SHP77 treated with DMSO at 0.1 percent for 48 hours (cell line): ENCODE measurements at places on chromosomes 7 and 10.

DNA sequence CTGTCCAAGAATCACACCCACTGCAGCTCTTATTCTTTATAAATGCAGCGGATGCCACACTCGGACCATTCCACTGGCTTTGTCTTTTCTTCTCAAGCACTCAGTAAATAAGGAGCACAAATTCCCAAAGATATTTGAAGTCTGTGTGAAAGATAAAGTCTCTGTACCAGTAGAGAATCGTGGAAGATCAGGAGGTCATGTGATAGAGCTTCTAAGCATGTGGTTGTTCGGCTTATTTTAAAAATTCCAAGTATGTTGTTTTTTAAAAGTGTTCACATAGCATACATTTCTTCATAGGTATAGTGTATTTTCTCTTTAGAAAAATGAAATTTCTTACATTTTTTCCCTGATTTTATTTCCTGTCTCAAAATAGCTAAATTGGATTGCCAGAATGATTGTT is 75.8 kb downstream of the NOC3L start:
- DNase-seq = no peak

- no peak for DNase-seq
These were observed 253.0 kb upstream of the GRB10 start for GRCh38 chr7:51035716-51036115.

GRCh38 chr10:129716211-129716681 is 247.8 kb downstream of the EBF3 start:
- no peak for DNase-seq

- DNase-seq = peak; percentile 55
These were observed 107.7 kb downstream of the CACNA2D1 start for GRCh38 chr7:82335927-82336326.

DNA sequence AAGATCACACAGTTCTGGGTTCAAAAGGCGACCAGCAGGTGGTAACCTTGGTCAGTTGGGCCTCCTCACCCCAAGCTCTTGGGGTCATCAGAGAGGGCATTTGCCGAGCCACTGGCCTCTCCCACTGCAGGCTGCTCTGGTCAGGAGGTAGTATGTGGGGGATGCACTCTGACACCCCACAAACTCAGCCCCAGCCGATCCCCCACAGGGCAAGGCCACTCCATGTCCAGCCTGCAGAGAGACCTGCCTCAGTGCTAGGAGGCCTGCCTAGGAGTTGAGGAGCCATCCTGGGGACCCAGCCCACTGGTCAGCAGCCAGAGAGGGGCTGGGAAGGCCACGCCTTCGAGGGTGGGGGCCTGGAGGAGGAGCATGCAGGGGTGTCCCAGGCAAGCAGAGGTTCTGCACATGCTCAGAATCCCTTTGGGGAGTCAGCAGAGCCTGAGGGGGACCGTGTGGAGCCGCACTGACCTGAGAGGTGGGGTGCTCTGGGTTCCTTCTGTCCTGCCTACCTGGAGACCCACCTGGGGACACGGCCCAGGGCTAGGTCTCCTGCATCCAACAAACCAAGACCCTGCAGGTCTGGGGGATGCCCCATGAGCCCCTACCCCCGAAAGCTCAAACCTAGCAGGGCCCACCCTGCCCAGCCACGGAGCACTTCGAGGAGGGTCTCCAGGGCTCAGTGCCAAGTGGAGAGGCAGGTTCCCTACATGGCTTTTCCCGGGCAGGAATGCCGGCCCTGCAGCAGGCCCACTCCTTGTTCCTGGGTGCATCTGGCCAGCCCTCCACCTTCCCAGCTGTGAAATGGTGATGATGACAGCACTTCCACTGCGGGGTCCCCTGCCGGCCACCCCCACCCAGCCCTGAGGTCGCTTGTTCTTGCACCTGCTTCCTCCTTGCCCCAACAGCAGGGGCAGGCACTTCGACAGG is 58.5 kb downstream of the RASGEF1A start:
- DNase-seq = no peak

- DNase-seq = no peak
These were observed 87.4 kb downstream of the RAMP3 start for GRCh38 chr7:45244981-45245380.

- DNase-seq = no peak
These were observed 662.5 kb downstream of the TYW1 start for GRCh38 chr7:67659091-67659490.

DNA sequence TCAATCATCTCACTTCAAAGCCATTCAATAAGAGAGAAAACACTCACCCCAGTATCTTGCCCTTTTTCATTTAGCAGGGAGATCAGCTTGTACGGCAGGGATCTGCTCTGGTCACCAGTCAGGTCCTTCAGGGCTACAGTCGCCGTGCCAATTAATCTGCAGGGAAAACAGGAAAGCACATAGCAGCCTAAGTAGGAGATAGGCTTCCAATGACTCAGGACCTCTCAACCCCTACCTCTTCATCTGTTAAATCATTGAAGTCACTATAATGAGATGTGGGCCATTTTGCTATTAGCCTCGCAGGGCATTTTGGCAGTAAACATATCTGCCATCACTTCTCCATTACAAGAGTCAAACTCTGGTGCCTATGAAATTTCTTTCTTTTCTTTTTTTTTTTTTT is 50.8 kb downstream of the MYOF start:
- no peak for DNase-seq

DNA sequence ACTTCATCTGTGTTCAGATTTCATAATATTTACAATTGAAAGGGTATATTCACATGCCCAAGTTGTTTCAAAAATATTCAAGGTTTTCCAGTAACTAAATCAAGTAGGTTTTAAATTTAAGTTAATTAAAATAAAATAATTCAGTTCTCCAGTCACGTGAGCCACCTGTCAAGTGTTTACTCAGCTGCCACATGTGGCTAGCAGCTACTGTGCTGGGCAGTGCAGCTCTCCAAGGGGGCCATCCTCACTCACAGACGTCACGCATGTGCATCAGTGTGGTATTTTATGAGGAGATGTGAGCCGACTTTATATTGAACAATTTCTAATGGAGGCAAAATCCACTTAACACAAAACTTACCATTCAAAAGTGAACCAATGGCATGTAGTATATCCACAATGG is 69.7 kb upstream of the CAMK2B start:
- DNase-seq = peak; percentile 91

DNA sequence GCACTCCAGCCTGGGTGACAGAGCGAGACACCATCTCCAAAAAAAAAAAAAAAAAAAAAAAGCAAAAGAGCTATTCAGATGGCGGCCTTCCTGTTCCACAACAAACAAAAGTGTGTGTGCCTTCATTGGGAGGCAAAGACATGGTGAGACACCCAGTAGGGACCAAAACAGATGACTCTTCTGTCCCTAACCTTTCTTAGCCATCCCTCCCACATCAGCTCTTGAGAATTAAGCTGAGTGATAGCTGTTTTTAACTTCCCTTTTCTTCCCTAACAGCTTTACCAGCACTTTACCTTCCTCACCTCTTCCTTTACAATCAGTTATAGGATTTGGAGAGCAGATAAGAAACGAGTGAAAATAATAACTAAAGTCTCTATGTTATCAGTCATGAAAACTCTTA is 48.2 kb downstream of the ARMH3 start:
- DNase-seq = no peak

- DNase-seq = no peak
These were observed 243.9 kb upstream of the POT1 start for GRCh38 chr7:125173571-125173970.

DNA sequence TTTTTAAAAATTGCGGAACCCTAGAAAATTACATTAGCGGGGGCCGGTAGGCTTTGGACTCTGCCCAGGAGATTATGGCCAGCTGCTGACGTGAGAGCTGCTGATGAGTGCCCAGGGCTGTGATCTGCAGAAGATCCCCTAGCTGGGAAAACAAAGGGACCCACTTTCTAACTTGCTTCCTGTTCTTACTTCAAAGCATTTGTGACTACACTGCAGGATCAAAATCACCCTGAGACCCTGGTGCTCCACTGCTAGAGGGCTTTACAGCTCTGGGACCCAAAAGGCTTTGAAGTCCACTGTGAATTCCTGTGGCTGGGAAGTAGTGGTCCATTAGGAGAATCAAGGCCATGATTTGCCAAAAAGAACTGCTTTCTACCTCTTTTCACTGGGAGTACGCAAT is 499.4 kb upstream of the AKR1E2 start:
- no peak for DNase-seq

GRCh38 chr10:451856-452255 is 237.6 kb downstream of the DIP2C start:
- DNase-seq = no peak

DNA sequence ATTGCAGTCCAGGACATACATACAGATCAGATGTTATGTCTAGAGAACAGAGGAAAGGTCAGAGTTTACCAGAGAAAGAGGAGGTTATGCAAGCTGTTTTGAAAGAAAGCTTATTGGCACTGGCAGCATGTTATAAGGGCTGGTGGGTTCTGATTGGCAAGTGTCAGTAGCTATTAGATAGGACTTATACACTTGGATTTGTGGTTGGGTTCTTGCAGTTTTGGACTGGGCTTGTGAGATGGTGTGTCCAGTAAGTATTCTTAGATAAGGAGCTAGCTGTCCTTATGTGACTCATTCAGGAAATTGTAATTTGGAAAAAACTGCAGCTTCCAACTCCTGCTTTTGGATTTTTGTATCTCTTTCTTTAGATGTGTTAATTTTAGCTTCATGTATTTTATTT is 130.7 kb upstream of the NAMPT start:
- DNase-seq = no peak

GRCh38 chr7:51764976-51765375 is 448.4 kb upstream of the COBL start:
- DNase-seq = no peak

DNA sequence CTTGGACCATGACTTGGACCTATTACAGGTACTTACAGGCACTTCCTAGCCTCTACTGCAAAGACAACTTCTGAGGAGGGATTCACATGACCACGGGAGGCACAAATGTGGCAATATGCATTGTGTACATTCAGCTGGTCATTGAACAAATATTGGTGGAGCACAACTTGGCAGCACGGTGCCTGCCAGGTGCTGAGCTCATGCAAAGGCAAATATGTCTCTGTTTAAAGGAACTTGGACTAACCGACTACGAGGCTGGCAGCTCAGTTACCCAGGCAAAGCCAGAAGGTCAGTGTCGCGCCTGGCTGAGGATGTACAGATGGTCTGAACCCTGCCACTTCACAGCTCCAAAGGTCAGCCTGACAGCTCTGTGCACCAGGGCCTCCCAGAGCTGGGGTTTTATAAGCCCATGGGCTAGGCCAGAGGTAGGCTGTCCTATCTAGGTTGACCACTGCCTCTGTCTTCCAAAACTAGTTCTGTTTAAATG is 6.1 kb downstream of the DENND11 start:
- DNase-seq = peak; percentile 87

- no peak for DNase-seq
These were observed 18.7 kb upstream of the ARID5B start for GRCh38 chr10:61882621-61883370.

GRCh38 chr7:44078521-44078920 is 3.8 kb downstream of the POLM start:
- DNase-seq = no peak

DNA sequence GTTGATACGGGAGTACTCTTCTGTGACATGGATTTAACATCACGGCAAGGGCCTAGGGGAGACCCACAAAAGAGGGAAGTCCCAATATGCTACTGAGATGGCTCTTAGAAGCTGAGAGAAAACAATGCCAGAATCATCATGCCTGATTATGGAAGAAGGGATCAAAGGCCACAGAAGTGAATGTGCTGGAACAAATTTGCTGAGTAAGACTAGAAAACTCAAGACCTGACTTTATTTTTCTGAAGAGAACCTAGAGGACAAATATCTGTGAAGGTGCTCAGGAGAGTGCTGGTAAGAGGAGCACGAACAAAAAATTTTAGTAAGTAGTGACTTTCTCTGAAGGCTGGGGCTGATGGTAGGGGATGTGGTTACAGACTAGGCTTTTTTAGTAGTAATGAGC is 277.0 kb downstream of the ZEB1 start:
- DNase-seq = no peak

DNA sequence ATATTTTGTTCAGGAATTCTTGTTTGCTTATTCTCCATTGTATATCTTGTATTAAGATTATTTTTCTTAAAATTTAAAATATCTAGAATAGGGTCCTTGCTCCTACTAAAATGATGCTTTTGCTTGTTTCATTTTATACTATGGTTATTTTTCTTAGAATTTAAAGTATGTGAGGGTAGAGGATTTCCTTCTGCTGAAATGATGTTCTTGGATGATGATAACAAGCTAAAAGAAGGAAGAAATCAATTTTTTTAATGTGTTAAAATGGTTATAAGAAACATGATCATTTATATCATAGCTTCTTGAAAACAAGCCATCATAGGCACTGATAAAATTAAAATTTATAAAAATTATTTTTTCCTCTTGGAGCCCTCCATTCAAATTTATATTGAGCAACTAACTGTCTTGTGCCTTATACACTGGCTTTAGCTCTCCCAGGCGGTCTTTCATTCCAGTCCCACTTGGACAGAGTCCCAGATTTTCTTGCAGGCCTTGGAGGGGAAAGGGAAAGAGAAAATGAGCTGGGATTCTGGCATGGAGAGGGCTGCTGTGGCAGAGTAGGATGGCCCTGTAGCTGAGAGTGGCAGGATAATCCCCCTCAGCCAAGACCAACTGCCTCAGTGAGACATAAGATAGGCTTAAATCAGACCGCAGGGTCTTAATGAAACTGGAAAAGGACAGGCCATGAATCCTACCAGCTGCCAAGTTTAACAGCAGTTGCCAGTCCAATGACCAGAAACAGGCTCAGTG is 60.2 kb downstream of the DNAJB9 start:
- no peak for DNase-seq

GRCh38 chr10:76509446-76509845 is 1078.0 kb downstream of the LRMDA start:
- DNase-seq = no peak

- DNase-seq = no peak
These were observed 21.9 kb downstream of the CHCHD3 start for GRCh38 chr7:133060004-133060403.

DNA sequence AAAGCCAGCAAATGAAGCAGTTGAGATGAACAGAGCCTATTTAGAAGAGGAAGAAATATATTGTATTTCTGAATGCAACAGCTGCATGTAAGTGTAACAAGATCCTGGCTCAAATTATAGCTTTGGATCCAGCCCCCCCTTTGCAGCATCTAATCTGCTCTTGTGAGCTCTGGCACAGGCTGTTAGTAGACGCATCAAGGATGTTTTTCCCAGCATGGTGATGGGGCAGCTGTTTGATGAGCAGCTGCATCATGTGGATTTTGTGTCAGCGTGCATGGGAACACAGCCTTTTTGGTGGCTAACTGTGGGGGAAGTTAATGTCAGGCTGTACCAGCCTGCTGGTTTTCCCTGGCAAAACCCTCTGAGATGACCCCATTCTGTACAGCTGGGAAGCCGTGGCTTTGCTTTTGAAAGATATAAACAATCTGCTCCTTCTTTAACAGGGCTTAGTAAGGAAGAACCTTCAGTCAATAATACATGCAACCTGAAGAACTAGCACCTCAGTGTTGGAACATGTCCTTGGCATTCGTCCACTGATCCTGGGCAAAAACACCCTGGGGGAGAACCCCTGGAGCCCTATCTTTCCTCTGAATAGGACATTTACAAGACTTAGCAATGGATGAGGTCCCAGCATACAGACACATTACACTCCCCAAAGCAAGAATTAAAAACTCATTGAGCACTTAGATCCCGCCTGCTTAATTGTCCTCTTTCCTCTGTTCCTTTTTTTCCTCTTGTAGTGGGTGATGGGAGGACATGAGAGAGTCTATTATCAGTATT is 70.6 kb downstream of the NPS start:
- no peak for DNase-seq
